ENCODE measurements at places on chromosomes 2 and 18.

DNA sequence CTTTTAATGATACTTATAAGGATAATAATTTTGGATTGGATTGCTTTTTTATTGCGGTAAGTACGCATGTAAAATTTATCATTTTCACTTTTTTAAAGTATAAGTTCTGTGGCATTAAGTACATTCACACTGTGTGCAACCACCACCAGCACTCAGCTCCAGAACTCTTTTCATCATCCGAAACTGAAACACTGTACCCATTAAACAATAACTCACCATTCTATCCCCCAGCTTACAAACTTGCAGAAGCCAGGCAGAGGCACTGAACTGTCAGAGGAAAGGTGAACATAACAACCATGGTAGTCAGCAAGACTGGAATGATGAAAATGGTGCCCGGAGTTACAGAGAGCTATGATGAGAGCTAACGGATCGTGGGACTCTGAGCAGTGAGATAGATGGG, 465.9 kb downstream of the ADCYAP1 start:
- DNase-seq: no peak

- no peak for DNase-seq
Observed at GRCh38 chr18:24395049-24395795, 2.4 kb downstream of the OSBPL1A start.

DNA sequence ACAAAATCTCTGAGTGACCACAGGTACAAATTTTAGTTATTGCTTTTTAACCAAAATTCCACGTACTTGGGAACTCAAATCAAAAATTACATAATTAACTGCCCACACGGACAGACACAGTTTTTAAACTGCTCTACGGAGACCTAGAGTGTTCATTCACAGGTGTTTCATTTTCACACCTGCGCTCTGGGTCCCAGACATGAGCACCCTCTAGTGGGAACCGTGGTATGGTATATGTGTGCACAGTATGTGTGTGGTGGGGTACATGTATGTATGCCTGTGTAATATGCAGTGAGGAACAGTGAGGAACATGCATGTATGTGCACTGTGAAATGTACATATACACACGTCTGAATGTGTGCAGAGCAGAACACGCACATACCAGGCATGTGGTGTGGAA, 65.0 kb downstream of the PPP4R1 start:
- DNase-seq: no peak

DNA sequence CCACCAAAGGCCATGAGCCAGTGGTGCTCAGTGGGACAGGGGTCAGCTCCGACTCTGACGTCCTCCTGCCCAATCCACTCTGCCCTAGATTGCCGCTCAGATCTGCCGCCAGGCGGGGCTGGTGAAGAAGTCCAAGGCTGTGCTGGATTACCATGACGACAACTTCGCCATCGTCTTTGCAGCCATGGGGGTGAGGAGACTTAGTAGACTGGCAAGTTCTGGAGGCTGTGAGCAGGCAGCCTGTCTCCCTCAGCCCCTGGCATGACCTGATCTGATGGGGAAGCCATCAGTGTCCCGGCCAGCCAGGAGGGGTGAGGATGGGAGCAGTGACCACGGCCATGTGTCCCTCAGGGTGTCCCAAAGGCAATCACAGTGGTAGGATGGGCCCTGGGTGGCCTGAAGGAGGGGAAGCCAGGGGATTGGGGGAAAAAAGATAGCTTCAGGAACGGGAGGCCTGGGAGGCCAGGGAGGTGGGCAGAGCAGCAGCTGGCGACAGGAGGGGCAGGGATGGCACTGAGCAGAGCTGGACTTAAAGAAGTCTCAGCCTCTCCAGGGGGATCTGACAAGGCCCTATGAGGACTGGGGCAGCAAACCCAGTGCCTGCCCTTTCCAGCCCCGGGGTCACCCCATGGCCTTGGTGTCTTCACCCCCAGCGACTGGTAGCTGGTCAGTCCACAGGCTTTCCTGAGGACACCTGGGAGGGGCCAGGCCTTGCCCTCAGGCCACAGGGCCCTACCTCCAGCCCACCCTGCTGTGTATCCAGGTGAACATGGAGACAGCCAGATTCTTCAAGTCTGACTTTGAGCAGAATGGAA, 17.4 kb upstream of the ANKRD53 start:
- DNase-seq: no peak

GRCh38 chr18:73900106-73900835, 247.4 kb downstream of the FBXO15 start:
- no peak for DNase-seq

GRCh38 chr2:159489476-159489875, 126.9 kb downstream of the BAZ2B start:
- DNase-seq: no peak

DNA sequence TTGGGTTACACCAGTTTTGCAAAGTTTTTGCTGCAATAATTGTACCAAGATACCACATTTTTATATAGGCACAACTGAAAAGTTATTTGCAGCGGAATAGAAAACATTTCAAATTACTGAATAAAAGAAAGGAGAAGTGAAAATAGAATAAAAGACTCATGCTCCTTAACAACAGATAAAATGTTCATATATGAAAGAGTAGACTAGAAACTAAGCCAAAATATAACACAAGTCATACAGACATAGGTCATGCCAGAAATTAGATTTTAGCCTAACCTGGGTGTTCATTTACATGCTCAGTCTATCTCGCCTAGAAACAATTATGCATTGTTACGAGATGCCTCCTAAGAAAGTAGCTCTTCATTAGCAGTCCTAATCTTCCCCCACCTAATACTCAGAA, 16.4 kb upstream of the MAP3K20 start:
- DNase-seq: no peak

GRCh38 chr18:9354256-9354655, 19.7 kb downstream of the TWSG1 start:
- no peak for DNase-seq

GRCh38 chr18:73462092-73462491, 594.3 kb upstream of the NETO1 start:
- DNase-seq: no peak

GRCh38 chr2:102112271-102112670, 30.3 kb upstream of the IL1R1 start:
- DNase-seq: no peak

- DNase-seq: peak; percentile 41
Observed at GRCh38 chr2:84919885-84920580, 14.6 kb downstream of the TMSB10 start.

DNA sequence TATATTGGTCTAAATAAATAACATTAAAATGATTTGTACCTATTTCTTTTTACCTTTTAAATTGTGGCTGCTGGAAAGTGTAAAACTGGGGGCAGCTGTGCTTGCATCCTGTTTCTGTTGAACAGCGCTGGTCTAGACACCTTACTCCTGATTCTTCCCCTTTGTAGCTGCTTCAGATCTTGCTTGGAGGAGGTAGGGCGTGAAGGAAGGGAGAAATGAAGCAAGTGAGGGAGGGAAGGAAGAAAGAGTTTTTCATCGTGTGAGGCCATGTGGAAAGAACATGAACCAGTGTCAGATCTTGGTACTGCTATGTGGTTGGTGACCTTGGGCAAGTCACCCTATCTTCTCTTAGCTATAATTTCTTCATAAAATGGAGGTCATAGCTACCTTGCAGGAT, 89.0 kb upstream of the SEC11C start:
- no peak for DNase-seq

DNA sequence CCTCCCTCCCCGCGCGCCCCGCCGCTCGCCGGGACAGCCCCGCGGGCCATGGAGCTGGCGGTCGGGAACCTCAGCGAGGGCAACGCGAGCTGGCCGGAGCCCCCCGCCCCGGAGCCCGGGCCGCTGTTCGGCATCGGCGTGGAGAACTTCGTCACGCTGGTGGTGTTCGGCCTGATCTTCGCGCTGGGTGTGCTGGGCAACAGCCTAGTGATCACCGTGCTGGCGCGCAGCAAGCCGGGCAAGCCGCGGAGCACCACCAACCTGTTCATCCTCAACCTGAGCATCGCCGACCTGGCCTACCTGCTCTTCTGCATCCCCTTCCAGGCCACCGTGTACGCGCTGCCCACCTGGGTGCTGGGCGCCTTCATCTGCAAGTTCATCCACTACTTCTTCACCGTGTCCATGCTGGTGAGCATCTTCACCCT, 865 bp downstream of the GALR1 start:
- DNase-seq: no peak

DNA sequence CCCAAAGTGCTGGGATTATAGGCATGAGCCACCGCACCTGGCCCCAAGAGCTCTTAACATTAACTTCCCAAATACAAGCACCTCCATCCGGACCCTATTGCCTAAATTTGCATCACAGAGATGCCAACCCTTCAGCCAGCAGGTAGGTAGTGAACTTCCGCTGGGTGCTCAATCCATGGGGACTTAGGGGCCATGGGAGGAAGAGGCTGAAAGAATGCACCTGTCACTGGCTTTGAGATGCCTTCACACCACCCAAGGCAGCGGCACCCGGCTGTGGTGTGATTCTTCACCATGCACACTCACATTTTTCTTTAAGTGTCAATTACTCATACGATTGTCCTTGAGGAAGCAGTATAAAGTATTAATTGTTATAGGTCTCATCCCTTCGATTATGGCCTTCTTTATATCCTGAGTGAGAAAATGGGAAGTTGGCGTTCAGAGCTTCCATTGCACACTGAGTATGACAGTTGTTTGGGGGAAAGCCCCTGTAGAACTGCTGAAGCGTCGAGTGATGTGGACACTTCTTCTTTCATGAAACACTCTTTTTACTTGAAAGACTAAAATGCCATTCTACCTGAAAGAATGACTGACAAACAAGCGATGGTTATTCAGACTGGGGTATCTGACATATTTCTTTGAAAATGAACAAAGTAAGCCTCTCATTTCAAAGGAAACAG, 51.8 kb upstream of the BIN1 start:
- DNase-seq: no peak

DNA sequence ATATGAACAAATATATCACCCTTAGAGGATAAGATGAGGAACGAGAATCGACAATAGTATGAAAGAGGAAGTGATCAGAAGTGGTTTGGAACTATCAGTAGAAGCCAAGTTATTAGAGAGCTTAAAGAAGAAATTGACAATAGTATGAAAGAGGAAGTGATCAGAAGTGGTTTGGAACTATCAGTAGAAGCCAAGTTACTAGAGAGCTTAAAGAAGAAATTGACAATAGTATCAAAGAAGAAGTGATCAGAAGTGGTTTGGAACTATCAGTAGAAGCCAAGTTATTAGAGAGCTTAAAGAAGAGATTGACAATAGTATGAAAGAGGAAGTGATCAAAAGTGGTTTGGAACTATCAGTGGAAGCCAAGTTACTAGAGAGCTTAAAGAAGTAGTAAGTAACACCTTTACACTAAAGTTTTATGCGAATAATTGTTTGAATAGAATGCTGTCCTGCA, 175.5 kb downstream of the ZNF407 start:
- no peak for DNase-seq

DNA sequence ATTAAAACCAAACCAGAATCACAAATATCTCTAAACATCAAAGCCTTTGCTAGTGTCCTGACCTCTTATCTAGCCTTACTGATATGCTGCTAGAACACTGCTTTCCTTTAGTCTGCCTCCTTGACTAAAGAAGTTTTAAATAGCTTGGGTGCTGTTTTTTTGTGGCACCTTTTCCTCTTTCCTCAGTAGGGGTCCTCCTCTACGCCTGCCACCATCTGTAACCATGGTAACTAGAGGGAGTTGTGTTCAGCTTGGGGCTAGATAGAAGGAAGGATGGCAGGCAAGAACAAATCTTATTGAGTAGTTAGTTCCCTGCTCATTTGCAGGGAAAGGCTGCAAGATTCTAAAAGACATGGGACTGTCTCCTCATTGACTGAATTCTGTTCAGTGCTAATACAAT, 86.0 kb downstream of the TAF4B start:
- DNase-seq: no peak

DNA sequence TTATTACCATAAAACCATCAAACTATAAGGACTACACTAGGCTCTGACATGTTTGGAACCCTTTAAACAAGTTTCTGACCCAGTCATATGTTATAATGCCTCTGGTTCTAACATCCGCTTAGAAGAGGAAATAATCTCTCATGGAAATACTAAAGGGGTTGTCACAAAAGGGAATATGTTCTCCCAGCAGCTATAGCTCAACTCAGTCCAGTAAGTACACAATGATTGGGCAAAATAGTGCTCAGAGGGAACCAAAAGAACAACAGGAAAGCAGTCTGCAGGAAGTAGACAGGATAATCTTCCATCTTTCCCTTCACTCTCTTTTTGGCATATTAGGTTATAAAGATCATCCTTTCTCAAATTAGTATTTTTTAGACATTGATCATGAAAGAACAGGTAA, 4.3 kb downstream of the SRBD1 start:
- no peak for DNase-seq

GRCh38 chr2:19933351-19933981, 31.7 kb upstream of the TTC32 start:
- no peak for DNase-seq

DNA sequence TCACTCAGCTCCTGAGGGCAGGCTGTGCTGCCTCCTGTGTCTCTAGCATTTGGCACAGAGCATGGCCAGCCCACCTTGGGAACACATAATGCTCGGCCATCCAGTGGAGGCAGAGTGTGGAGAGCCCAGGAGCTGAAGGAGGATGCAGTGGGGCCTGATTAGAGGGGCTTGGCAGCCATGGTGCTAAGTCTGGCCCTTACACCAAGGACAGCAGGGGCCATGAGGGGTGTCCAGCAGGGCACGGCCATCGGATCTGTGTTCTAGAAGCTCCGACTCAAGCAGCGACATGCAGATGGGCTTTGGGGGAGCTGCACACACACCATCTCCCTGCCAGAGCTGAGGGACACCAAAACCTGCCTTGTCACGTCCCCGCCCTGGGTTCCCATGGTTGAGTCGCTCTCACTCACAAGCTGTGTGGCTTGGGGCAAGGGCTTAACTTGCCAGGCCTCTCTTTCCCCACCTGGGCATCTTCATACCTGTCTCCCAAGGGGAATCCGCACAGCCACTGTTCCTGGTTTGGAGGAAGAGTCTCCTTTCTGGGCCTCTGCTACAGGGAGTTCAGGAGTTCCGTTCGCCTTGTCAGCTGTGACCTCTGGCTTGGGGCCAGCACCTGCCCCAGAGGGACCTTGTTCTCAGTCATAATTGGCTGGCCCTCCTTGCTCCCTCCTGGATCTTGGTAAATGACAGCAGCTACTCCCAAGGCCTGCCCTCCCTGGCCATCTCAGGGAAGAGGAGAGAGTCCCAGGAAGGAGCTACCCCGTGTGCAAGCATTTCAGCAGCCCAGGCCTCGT, 1.3 kb upstream of the TOGARAM2 start:
- no peak for DNase-seq

DNA sequence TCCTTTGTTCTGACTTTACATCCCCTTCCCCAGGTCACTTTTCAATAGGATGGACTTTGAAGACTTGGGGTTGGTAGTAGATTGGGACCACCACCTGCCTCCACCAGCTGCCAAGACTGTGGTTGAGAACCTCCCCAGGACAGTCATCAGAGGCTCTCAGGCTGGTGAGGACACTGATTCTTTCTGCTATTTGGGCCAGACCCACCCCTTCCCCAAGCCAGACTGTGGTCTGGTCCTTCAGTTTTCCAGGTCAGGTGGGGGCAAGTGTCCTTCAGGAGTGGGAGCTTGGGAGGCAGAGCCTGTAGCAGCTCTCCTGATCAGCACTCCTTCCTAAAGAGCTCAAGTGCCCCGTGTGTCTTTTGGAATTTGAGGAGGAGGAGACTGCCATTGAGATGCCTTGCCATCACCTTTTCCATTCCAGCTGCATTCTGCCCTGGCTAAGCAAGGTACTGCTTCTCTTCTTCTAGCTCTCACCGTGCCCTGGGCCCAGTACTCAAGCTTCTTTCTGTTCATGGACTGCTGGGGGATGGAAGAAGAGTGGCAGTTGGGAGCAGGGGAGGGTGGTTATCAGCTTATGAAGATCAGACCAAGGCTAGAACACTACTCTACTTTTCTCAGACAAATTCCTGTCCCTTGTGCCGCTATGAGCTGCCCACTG, 1.1 kb downstream of the RNF181 start:
- no peak for DNase-seq

- DNase-seq: no peak
Observed at GRCh38 chr2:240258685-240259084, 118.2 kb upstream of the OTOS start.

- no peak for DNase-seq
Observed at GRCh38 chr2:218345491-218346236, 11.0 kb upstream of the CATIP start.

Measured in stimulated activated CD4-positive, alpha-beta T cell treated with anti-CD3 and anti-CD28 coated beads, Interleukin-12 subunit alpha, Interleukin-12 subunit beta, amount 100 ng/mL, for 4 hours (primary cell).